ENCODE measurements at places on chromosomes 7 and 10. TPM values are rescaled to one million over a fixed set of nuclear protein-coding genes. Genes with fewer than 3 reads are reported as not detected.

DNA sequence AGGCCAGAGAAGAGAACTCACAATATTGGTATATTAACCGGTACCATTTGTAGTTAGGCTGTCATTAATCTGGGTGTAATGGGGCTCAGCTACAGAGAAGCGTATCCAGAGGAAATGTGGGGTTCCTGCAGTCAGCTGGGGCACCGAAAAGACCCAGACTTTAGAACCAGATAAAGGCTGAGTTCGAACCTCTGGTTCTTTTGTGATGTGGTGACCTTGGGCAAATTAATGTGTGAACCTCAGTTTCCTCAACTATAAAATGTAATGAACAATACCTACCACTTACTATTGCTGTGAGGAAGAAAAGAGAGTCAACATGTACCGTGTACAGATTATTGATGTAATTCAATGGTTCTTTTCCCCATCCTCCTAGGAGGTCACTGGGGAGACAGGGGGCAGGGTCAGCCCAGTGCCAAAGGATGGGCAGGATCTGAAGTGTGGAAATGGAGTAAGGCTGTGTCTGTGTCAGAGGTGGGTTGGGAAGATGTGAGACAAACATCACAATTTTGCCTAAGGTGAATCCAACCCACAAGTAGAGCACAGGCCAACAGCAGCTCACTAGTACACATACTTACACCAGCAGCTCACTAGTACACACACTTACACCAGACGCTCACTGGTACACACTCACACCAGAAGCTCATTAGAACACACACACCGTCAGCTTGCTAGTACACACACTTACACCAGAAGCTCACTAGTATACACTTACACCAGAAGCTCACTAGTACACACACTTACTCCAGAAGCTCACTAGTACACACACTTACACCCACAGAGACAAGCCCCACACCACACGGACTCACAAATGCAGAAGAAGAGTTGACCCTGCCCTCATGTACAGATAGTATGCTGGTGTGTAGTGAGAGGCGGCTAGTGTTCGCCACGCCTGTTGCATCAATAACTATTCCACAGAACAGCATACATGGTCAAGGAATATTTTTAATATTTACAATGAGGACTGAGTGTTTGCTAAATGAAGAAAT, 28.0 kb downstream of the PRSS2 start:
- no peak for DNase-seq

DNA sequence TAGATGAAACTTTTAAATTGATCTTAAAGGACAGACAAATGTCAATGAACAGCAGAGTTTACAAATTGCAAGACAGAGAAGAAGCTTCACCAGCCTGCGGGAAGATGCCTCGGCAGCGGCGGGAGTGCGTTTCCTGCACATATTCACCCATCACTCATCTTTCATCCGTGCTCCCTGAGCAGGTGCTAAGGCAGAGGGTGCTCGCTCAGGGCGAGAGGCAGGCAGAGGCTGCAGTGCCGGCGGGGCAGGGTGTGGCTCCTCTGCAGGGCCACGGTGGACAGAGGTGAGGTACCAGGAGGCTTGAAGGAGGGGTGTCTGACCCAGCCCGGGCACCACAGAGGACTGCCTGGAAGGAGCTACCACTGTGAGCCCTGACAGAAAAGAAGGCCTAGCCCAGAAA, 155.2 kb upstream of the PPP2R2D start:
- DNase-seq: no peak

DNA sequence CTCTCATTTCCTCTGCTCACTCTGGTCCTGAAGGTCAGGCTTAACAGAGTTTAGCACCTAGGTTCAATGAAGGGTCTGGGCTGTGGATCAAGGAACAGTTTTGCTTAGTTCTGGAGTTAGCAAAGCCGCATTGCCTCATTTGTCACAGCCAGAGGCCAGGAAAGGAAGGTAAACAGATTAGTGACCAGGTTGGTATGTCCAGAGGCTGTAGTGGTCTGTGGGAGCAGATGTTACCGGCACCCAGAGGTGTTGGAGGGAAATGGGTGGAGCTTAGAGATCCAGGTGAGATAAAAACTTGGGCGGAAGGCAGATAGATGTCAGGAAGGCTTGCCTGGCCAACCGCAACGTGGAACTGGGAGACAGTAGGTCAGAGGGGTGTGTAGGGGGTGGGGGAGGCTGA, 36.6 kb upstream of the ZMIZ2 start:
- DNase-seq: no peak

DNA sequence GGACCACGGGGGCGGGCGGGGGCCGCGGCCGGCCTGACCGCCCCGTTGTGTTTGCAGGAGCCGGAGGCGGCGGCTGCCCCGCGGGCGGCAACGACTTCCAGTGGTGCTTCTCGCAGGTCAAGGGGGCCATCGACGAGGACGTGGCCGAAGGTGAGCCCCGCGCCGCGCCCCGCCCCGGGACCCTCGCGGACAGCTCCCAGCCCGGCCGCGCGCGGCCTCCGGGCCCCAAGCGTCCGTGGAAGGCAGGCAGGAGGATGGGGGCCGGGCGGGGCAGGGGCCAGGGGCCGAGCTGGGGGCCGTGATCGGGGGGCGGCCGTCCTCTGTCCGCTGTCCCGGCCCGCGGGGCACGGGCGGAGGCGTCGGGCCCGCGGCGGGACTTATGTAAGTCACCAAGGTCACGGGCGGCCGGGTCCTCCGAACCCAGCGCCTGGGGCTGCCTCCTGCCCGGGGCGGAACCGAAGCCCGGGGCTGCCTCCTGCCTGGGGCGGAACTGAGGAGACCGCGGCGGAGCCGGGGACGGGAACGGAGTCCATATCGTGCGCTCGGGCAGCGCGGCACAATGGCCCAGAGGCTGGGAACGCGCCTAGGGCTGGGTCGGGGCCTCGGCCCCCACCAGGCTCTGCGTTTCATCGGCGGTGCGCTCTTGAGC, 497 bp downstream of the PPP2R2D start:
- peak; percentile 69 for DNase-seq

DNA sequence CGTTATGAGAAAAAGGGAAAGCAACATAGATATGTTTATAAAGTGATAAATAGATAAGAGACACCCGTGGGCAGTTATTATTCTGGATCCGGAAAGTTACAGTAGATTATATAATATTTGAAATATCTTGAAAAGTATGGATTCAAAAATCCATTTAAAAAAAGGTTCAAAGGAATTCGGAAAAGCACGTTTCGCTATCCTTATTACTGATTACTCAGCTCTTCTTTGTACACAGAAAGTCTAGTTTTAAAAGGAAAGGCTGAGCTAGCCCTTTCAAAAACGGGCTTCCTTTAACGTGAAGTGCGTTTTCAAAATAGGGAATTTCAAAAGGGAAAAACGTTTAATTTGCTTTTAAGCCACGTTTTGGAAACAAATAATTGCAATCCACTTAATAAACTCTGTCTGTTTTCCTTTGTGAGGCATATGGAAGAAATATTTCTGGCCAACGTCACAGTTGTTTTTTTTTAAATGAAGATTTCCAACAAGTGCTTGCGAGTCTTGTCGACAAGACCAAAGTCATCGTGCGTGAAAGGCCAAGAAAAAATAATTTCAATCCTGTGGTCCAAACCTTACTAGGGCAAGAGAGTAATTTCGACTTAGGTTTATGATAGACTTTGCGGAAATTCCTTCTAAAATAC, 2.2 kb upstream of the SKIDA1 start:
- peak; percentile 64 for DNase-seq

DNA sequence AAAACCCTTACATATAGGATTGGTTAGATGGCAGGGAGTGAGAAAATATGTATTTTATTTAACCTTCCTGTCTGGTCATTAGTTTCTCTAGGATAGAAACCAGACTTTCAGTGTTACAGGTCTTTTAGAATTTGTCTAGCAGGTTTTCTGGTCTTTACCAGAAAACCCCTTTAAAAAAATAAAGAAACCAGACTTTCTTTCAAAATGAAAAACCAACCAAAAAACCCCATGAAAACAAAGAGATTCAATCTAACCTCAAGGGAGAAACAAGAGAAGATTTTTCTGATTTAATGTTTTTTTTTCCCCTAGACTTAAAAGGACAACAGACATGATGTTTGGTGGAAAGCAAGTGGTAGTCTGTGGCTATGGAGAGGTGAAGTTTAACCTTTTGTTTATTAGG, 28.7 kb upstream of the STRIP2 start:
- no peak for DNase-seq

DNA sequence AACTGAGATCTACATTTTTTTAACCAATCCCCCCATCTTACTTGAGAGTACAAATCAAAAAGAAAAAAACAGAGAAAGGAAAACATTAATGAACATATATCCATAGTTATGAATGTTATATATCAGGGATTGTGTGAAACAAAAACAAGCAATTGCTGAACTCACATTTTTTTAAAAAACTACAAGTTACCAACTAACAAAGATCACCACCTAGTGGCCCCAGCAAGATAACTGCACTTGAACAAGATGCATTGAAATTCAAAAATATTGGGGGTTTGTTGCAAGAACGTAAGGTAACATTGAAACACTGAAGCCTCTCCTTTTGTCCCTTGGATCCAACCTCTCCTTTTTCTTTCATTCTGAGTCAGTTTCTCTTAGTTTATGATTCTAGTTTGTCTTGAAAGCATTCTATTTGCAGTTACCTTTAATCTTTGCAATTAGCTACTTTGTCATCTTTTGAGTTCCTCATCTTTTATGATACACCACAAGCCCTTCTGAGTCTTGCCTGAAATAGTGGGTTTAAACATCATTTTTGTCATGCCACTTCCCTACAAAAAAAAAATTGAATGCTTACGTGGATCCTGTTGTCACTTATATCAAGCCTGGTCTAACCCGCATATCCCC, 87.3 kb upstream of the TES start:
- peak; percentile 77 for DNase-seq

DNA sequence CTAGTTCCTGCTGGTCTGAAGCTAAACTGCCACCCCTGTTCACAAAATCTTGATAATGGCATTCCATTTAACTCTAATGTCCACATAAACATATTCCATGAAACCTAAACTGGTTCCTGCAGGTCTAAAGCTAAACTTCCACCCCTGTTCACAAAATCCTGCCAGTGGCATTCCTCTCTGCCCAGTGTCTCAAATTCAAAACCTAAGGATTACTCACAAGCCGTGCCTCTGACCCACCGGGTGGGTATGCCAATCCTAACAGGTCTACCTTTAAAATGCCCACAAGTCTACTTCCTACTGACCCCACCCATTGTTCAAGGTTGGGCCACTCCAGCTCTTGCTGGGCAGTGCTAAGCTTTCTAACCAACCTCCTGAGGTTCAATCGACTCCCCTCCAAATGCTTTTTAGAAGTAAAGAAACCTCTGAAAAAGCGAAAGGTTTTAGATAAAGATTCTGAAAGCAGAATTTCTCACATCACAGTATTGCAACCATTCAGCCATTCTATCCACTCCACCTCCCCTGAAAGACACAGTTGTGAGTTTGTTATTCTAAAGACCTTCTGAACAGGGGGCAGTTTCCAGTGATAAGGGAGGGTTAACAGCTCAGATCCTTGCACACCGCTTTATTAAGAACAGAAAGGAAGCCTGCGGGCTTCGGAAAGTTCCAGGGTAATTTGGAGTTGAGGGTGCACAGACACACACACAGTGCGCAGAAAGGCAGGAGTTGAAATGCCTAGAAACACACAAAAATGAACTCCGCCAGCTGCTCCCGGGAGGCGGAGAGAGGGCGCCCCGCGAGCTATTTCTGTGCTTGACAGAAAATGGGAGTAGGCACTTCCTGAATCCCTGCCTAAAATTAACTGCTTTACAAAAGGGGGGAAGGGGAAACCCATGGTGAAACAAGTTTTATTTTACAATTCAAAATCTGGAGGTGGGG, 87.7 kb downstream of the TNS3 start:
- DNase-seq: peak; percentile 40

- no peak for DNase-seq
Measured at GRCh38 chr10:72013202-72013945, 49.2 kb downstream of the CHST3 start.

- DNase-seq: no peak
Measured at GRCh38 chr7:102392330-102392729, 3.8 kb upstream of the PRKRIP1 start.

DNA sequence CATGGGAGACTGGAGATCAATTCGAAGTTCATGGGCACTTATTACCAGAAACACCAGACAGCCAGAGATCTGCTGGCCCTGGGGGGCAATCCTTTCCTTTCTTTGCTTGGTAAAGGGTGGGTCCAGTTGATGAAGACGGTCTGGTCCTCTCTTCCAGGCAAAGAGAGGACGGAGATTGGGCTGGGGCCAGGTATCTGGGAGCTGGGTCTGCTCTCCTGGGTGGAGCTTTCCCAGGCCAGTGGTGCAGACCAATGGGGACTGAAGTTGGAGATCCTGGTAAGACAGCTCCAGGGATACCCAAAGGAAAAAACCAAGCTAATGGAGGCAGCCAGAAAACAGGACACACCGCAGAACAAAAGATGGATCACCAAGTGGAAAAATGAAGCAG, 18.3 kb downstream of the NOD1 start:
- peak; percentile 13 for DNase-seq

DNA sequence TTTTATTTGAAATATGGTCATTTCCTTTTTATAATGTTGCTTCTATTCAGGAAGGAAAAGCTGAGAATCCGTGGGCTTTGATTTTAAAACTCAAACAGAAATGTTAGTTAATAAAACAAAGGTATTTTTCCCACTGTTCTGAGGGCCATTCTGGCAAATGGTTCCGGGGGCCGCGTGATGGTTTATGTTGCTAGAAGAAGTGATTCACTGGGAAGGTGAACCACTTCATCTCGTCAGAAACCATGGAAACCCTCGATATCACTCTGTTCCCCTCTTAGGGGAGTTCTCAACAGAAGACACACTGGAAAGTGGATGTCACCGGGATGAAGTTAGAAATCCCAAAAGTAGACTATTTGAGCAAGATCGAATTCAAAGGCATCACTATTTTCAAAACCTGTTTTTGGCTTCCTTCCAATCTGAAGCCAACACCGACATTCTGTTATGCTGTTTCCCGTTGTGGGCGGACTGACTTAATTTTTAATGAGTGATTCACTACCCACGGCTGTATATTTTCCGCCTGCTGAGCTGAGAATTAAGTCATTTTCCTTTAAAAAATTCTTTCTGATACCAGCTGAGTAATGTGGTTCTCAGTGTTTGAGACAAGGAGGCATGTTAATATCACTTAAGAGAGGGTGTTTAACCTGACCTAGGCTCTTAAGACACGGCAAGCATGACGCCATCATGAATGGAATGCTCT, 84.1 kb downstream of the PTPRE start:
- DNase-seq: peak; percentile 91

Gene CYP26C1
- total RNA-seq: not detected

Measured in GM23248 (cell line).